ENCODE measurements at places on chromosomes 5 and 9.

GRCh38 chr9:109159583-109159982 is 7.5 kb downstream of the FRRS1L start:
- H3K27ac ChIP-seq = no peak overlapping the region
- DNase-seq = no peak
- peaks cover 2% of the 10 kb centered on the region for H3K4me1 ChIP-seq
- peaks cover 2% of the 10 kb centered on the region for H3K36me3 ChIP-seq
- no peak overlapping the region for H3K4me3 ChIP-seq

DNA sequence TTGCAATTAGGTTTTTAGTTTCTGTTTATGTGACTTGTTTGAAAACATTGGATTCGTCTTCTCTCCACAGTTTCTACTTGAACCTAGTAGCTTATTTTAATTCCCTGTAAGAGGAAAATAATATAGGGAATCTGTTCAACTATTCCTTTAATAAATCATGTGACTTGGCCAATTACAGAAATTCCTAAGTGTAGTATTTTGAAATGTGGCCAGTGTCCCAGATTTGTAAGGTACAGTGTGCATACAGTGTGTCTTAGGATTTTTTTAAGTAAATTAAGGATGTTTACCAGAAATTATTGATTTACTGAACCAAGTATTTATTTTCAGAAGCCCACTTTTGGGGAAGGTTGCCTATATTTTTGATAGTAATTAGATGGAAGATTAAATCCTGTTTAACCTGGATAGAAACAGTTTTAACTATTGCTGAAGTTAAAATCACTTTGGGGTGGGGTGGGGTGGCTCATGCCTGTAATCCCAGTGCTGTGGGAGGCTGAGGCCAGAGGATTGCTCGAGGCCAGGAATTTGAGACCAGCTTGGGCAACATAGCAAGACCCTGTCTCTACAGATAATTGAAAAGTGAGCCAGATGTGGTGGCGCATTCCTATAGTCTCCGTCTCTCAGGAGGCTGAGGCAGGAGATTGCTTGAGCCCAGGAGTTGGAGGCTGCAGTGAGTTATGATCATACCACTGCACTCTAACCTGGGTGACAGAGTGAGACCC is 36.9 kb downstream of the G3BP1 start:
- H3K27me3 ChIP-seq = no peaks in the 10 kb centered on the region
- H3K4me1 ChIP-seq = peaks cover 9% of the 10 kb centered on the region
- no peak overlapping the region for H3K27ac ChIP-seq
- H3K4me3 ChIP-seq = no peak overlapping the region
- peaks cover 81% of the 10 kb centered on the region for H3K36me3 ChIP-seq

GRCh38 chr5:933251-933861 is 40.7 kb downstream of the TRIP13 start:
- H3K4me3 ChIP-seq = no peak overlapping the region
- DNase-seq = no peak
- no peak overlapping the region for H3K27ac ChIP-seq
- H3K27me3 ChIP-seq = no peaks in the 10 kb centered on the region

DNA sequence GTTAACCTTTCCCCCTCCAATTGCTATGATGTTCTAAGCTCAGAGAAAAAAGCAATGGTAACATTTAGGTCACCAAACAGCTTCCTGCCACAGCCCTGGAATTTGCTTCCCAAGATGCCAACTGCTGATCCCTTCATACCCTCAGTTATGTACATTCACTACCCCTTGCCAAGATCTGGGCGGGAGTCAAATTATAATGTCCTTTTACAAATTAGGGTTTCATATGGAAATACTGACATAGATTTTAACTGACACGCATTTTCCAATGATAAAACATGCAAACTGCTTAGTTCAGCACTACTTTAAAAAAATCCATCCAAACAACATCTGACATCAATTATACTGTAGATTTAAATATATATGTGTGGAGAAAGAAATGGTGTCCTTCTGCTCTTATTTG is 5.0 kb downstream of the LOX start:
- H3K4me1 ChIP-seq = peaks cover 12% of the 10 kb centered on the region
- H3K4me3 ChIP-seq = no peak overlapping the region
- H3K36me3 ChIP-seq = no peaks in the 10 kb centered on the region
- peaks cover 44% of the 10 kb centered on the region for H3K27me3 ChIP-seq

- DNase-seq = no peak
- H3K4me1 ChIP-seq = no peaks in the 10 kb centered on the region
- no peaks in the 10 kb centered on the region for H3K36me3 ChIP-seq
- peaks cover 4% of the 10 kb centered on the region for H3K27me3 ChIP-seq
These were observed 17.8 kb upstream of the BHMT start for GRCh38 chr5:79093762-79094161.

GRCh38 chr9:21434202-21435014 is 5.8 kb upstream of the IFNA1 start:
- peaks cover 29% of the 10 kb centered on the region for H3K27me3 ChIP-seq
- no peaks in the 10 kb centered on the region for H3K36me3 ChIP-seq
- no peaks in the 10 kb centered on the region for H3K4me1 ChIP-seq
- H3K27ac ChIP-seq = no peak overlapping the region

DNA sequence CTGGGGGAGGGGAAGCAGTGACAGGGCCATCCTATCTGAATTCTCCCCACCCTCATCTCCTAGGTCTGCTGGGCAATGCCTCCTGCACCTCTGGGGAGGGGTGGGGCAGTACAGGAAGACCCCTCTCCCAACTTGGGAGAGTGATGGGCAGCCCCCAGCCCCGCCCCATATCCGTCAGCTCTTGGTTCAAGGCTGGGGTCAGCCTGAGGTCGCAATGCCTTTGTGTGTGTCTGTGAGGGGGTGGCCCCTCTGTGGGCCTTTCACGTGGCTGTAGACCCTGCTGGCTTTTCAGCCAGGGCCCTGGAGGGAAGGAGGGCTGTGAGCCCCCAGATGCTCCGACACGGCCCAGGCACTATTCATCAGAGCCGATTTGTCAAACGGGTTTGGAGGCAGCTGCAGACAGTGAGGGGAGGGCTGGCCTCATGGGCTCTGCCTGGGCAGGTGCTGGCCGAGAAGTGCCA is 49.5 kb upstream of the RNU6ATAC start:
- H3K4me3 ChIP-seq = no peak overlapping the region
- no peaks in the 10 kb centered on the region for H3K27me3 ChIP-seq
- no peak overlapping the region for H3K27ac ChIP-seq
- no peaks in the 10 kb centered on the region for H3K4me1 ChIP-seq
- no peak for DNase-seq

GRCh38 chr9:11868795-11869194 is 824.4 kb upstream of the TYRP1 start:
- H3K4me1 ChIP-seq = no peaks in the 10 kb centered on the region
- H3K27me3 ChIP-seq = no peaks in the 10 kb centered on the region
- no peak for DNase-seq
- H3K36me3 ChIP-seq = no peaks in the 10 kb centered on the region
